ENCODE measurements at places on chromosomes 5 and 9.

GRCh38 chr9:126158588-126159429, 167.8 kb upstream of the MVB12B start:
- no peak for DNase-seq

DNA sequence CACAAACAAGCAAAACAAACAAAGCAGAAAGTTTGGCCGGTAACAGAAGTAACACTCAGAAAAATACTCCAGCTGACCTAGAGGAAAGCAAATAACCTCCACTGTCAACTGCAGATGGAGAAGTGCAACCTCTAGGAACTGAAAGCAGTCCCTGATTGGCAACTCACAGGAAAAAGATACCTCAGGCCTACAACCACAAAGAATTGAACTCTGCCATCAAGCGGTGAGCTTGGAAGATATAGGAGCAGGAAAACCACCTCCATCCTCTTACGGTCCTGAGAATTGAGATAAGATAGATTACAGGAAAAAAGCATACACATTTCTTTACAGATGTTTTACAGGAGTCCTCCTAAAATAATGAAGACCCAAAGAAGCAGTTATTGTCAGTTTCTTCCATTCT, 184.5 kb downstream of the PDZD2 start:
- DNase-seq: no peak

GRCh38 chr5:81848362-81848880, 97.5 kb upstream of the SSBP2 start:
- no peak for DNase-seq

- no peak for DNase-seq
These were observed 111.0 kb downstream of the PJA2 start for GRCh38 chr5:109298794-109299193.

GRCh38 chr5:141864371-141865370, 13.5 kb downstream of the PCDH1 start:
- no peak for DNase-seq

- no peak for DNase-seq
These were observed 21.8 kb upstream of the ANKRD18A start for GRCh38 chr9:38641985-38642864.

DNA sequence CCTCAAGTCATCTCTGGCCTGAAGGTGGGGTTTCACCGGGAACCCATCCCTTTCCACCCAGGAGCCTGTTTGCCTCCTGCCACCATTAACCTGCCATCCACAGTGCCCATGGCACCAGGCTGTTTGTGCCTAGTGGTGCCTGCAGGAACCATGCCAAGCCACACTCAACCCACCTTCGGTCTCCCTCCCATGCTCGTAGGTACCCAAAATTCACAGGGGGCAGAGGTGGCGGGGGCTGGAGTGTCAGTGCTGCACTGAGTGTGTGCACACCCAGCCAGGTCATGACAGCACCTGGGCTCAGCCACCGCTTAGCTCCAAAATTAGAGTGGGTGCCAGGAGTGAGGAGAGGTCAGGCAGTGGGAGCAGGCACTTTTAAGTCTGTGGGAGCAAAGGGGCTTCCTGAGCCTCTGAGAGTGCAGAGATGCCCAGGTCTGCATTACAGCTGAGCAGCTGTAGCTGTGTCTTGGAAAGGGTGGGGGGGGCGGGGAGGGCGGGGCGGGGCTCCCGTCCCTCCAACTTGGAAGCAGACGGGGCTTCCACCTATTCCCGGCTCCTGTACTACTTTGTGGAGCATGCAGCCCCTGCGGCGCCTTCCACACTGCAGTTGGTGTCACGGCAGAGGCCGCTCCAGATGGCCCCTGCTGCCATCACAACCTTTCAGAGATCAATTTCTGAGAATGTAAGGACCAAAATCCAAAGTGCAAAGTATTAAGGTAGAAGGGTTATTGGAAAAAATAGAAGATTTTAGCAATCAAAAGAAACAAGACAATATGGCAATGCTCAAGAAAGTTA, 2396.8 kb upstream of the C9orf72 start:
- no peak for DNase-seq

DNA sequence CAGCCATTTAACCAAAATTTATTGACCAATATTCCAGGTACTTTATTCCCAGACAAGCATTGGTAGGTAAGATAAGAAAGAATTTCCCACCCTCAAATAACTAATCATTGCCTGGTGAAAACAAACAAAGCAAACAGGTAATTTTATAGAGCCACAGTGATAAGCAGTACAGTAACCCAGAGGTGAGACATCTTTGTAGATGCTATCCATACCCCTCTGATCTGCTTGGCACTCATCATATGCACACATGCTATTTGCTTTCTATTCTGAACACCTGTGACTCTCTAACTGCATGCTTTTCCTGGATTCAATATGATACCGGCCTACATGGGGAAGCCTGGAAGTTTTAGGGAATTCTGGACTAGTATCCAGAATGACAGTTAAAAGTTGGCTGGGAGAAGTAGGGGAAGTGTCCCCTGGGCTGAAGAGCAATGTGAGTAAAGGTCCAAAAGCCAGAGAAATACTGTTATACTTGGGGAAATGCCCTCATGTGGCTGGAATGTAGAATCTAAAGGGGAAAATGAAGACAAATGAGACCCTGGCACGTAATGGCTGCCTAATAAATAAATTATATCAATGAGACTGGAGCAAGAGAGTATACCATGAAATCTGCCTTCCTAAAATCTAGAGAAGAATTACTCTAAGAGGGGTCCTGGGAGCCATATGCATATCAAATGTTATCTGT, 243.8 kb upstream of the ADAMTSL1 start:
- no peak for DNase-seq

- no peak for DNase-seq
These were observed 176.8 kb downstream of the SLCO4C1 start for GRCh38 chr5:102119252-102119651.

DNA sequence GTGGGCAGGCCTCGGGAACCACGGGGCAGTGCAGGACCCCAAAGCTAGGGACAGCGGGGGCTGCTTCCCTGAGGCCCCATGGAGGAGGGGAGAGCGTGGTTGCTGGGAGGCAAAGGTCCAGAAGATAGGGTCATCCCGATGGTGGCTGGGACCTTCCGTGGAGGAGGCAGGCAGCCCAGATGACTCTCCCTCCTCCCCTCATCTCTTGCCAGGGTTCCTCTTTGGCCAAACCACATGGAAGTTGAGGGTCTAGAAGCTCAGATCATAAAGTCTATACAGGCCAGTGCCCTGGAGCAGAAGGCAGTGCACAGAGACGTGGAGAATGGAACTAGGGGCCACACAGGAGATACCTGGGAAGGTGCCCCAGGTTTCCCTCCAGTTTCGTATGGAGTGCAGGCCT, 22.6 kb downstream of the DAB2IP start:
- DNase-seq: no peak

- DNase-seq: no peak
These were observed 251.5 kb downstream of the FSTL4 start for GRCh38 chr5:133360693-133361472.
